ENCODE measurements at places on chromosomes 1 and 21.

GRCh38 chr21:28783641-28784185, 209.0 kb downstream of the LTN1 start:
- DNase-seq, result no peak

DNA sequence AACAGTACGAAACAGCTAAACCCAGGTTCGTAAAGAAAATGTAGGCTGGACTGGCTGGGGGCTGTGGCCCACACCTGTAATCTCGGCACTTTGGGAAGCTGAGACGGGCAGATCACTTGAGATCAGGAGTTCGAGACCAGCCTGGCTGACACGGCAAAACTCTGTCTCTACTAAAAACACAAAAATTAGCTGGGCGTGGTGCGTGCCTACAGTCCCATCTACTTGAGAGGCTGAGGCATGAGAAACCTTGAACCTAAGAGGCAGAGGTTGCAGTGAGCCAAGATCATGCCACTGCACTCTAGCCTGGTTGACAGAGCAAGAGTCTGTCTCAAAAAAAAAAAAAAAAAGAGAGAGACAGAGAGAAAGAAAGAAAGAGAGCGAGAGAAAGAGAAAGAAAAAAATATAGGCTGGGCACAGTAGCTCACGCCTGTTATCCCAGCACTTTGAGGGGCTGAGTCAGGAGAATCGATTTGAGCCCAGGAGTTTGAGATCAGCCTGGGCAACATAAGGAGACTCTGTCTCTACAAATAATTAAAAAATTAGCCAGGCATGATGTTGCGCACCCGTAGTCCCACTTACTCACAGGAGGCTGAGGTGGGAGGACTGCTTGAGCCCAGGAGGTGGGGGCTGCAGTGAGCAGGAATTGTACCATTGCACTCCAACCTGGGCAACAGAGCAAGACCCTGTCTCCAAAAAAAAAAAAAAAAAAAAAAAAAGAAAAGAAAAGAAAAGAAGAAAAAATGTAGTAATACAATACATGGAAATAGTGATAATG, 35.7 kb downstream of the CAPZB start:
- DNase-seq, result no peak

GRCh38 chr1:103266036-103266435, 157.7 kb upstream of the COL11A1 start:
- no peak for DNase-seq

DNA sequence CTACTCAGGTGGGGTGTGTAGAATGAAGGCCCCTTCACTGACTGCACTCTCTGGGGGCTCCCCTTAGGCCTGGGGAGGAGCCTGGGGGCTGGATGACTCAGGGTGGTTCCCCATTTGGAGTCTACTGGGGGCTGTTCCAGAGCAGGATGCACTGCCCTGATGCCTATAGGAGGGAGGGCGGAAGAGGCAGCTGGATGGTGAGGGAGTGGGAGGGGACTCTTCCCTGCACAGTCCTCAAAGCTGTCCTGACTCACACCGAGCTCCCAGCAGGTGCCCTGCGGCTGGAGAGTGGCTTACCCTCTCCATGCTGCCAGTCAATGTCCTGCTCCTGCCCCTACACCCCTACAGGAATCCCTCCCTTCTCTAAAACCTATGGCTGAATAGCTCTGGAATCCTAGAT, 204.4 kb downstream of the TRABD2B start:
- DNase-seq, result no peak
